ENCODE measurements at places on chromosomes 4 and X.
A peak's percentile ranks its signal among the peaks of the same experiment; 100 is the strongest.

DNA sequence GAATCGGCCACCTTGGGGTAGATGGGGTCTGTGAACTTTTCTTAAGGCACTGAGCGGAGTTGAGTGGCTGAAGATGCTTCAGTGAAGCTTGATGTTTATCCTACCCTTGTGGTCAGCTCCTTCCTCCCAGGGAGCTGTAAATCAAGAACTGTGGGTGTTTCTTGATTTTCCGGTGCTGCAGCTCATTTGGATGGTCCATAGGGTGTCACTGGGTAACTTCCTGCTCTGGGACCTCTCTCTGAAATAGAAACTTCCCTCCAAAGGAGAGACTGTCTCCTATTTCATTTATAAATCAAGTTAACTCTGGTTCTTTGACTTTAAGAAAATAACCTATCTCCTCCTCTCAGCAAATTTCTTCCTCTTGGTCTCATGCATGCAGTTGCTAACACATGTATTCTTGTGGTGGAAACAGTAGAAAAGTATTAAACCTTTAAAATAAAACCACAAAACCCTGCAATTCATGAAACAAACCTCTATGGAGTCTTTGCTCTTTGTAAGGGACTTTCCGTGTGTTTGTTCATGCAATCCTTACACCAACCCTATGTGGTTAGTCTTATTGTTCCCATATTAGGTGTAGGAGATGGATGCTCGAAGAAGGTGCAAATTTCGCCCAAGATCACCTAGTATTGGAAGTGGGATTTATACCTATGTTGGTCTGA is 110.3 kb downstream of the SHROOM3 start:
- DNase-seq, result no peak

- DNase-seq, result no peak
These were observed 18.3 kb downstream of the MAGED2 start for GRCh38 chrX:54825716-54826438.

DNA sequence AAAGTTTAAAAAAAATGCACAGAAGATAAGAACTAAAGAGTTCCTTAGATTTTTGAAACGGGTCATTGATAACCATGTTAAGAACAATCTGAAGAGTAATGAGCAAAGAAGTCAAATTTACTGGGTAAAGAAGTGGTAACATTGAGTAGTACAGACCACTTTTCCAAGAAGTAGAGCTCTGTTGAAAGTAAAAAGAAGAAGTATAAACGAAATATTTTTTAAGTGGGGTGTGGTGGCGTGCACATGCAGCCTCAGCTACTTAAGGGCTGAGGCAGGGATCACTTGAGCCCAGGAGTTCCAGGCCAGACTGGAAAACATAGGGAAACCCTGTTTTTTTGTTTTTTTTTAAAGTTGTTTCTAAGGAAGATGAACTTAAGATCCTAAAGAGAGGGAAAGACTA is 68.5 kb downstream of the UBA6 start:
- DNase-seq, result no peak

GRCh38 chr4:14856934-14857235 is 145.4 kb upstream of the CPEB2 start:
- no peak for DNase-seq

- no peak for DNase-seq
These were observed 42.8 kb downstream of the HMX1 start for GRCh38 chr4:8828869-8829268.

- DNase-seq, result no peak
These were observed 60.1 kb downstream of the SH3RF1 start for GRCh38 chr4:169210504-169211118.

GRCh38 chr4:158728236-158728635 is 5.0 kb upstream of the PPID start:
- no peak for DNase-seq

GRCh38 chrX:65874765-65875164 is 165.1 kb downstream of the VSIG4 start:
- no peak for DNase-seq

GRCh38 chr4:95839891-95840290 is at the start of gene PDHA2:
Gene PDHA2, plus strand, starts transcription at chr4:95840093. Its CDS starts 58 bp downstream, at chr4:95840151.
- no peak for DNase-seq

DNA sequence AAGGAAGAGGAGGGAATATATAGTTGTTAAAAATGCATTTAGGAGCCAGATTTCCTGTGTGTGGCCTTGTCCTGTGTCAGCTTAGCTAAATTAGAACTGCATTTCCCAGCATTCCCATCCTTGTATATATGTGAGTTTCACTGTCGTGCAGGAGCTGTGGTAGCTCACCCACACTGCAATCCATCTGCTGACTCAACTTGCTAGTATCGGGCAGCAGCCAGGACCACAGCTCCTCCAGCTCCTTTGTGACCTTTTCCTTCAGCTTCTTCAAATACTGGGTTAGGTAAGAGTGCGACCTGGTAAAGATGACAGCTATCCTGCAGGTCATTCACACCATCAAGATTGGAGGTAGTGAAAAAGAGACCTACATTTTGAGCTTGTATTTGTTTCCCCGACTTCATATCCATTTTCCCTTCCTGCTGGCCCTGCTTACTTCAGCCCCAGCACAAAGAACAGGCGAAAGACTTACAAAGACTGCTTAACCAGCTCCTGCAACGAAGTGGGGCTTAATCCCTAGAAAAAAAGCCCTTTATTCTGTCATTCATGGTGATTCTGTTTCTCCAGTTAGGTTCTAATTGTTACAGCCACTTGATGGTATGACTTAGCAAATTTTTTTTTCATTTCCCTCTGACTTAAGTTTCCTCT is 11.4 kb downstream of the ASIC5 start:
- DNase-seq, result no peak

DNA sequence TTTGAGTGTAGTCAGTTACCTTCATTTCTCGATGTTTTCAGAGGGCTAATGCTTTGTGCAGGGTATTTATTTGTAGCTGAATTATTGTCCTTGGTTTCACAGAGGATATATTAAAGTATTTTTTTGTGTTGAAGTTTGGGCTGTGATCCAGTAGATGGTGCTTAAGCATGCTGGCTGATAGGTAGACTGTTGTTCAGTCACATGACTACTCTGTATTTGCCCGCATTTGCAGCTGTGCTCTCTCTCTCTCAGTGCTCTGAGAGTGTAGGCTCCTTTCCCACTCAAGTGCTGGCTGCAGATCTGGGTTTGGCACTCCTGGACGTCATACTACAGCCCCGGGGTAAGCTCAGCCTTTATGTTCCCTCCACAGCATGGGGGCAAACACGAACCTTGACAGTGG is 21.7 kb downstream of the RAB40AL start:
- no peak for DNase-seq

- DNase-seq, result no peak
These were observed 20.5 kb upstream of the AADAT start for GRCh38 chr4:170110285-170110672.

DNA sequence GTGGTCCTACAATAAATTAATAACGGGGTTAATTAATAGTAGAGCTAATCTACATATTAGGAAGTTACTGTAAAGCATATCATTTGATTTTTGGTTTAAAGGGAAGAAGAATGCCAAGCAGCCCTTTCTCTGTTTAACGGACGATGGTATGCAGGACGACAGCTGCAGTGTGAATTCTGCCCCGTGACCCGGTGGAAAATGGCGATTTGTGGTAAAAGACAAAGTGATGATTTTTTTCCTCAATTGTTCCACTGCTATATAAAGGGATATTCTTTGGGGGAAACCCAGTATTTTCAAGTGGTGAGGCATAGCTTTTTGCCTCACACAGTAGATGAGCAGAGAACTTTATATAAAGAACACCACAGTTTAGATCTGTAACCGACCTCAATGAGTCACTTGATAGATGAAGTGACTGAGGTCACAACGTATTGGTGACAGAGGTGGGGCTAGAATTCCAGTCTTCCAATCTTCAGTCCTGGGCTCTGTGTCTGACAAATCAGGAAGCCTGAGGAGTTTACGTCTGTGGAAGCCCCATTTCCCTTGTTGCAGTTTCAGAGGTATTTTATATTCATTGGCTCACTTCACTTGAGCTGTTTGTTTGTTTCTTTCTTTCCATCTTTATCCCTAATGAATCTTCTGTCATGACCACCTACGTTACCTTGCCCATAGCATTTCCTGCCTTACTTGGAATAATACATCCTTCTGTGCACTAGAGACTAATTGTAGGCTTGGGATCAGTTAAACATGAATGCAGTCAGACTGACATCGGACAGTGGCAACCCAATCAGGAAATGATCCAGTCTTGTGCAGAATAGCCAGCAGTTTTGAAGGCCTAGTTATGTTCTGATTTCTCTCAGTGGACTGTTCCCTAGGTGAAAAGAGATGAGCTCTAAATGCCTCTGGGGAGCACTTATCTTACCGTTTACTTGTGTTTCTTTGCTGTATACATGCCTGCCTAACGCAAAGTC is 30.1 kb downstream of the ZRSR2 start:
- no peak for DNase-seq

DNA sequence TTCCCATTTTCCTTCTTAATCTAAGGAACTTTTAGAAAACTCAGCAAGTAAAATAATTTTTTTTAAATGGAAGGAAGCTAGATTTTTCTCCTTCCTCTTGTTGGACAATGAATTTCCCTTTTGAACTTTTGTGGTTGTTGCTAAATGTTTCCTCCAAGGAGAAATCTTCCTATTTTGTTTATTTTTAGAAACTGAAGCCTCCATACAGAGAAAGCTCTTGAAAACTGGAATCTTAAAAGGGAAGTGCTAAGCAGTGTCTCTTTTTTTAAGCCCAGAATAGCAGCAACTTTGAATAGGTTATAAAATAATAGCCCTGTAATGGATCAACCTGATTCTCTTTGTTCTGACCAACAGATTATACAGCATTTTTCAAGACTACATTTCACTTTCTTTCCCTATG is 15.1 kb upstream of the DCLK2 start:
- DNase-seq, result no peak

GRCh38 chr4:185885075-185885474 is 73.1 kb upstream of the SORBS2 start:
- no peak for DNase-seq

- DNase-seq, result no peak
These were observed 493.8 kb upstream of the GALNT7 start for GRCh38 chr4:172674811-172675210.

- DNase-seq, result no peak
These were observed 470.5 kb downstream of the GRXCR1 start for GRCh38 chr4:43362875-43363636.

- DNase-seq, result no peak
These were observed 85.4 kb downstream of the DCHS2 start for GRCh38 chr4:154406018-154406795.

- DNase-seq, result no peak
These were observed 425.1 kb downstream of the PDHA2 start for GRCh38 chr4:96264941-96265463.

GRCh38 chrX:118541482-118541881 is 45.9 kb downstream of the DOCK11 start:
- no peak for DNase-seq

- DNase-seq, result peak; percentile 19
These were observed 30.3 kb upstream of the BRS3 start for GRCh38 chrX:136457303-136457917.

- no peak for DNase-seq
These were observed 153.8 kb downstream of the NEK1 start for GRCh38 chr4:169458575-169458974.

DNA sequence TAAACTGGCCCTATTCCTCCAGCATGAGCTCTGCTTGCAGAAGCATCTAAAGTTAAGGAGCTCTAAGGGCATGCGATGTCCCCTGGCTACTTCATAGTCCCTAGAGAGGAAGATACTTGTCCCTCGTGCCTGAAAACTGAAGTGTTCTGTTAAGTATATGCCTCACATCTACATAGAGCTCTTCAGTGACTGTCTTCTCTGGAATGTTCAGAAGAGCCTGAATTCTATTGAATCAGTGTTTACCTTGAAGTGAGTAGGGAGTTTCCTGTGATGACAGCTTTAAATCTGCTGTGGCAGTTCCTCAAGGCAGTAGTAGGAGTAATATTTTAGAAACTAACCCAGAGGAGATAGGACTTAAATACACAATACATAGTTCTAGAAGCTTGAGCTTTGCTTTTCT is 111.2 kb downstream of the ZNF518B start:
- DNase-seq, result no peak

- DNase-seq, result peak; percentile 56
These were observed 602 bp upstream of the SCARB2 start for GRCh38 chr4:76214177-76214675.
